ENCODE measurements at places on chromosomes 16 and 17. TPM values are rescaled to one million over a fixed set of nuclear protein-coding genes. Genes with fewer than 3 reads are reported as not detected.

The MYH2 gene
- not detected for total RNA-seq

The FAAP100 gene
- 24.4 TPM for total RNA-seq

The CDRT15 gene
- not detected for total RNA-seq

The TBC1D3I gene
- 0.21 TPM for total RNA-seq

The TRIM72 gene
- total RNA-seq, result 0.01 TPM

The TLCD3A gene
- 57.0 TPM for total RNA-seq

The CLDN6 gene
- 0.44 TPM for total RNA-seq

The TP53TG3C gene
- not detected for total RNA-seq

The PPP1R9B gene
- 47.4 TPM for total RNA-seq

The ENPP7 gene
- total RNA-seq, result not detected

The OR3A3 gene
- total RNA-seq, result not detected

The HCRT gene
- total RNA-seq, result not detected

The TERB1 gene
- total RNA-seq, result not detected

The OR1D2 gene
- not detected for total RNA-seq

The CCDC78 gene
- 3.4 TPM for total RNA-seq

The KRT27 gene
- total RNA-seq, result not detected

The ABCA8 gene
- total RNA-seq, result 0.24 TPM

The VAT1L gene
- total RNA-seq, result not detected

The TRPV3 gene
- total RNA-seq, result 0.30 TPM

The OR1A1 gene
- not detected for total RNA-seq

The RNF112 gene
- 0.14 TPM for total RNA-seq

The CTRB1 gene
- not detected for total RNA-seq

The CD79B gene
- total RNA-seq, result not detected

The GAS2L2 gene
- 0.08 TPM for total RNA-seq

The CRHR1 gene
- 0.09 TPM for total RNA-seq

The IL17C gene
- total RNA-seq, result not detected

The TPPP3 gene
- total RNA-seq, result 10.6 TPM

The TEX14 gene
- total RNA-seq, result 0.33 TPM

The EPX gene
- not detected for total RNA-seq

The CASKIN1 gene
- 0.47 TPM for total RNA-seq

The KRTAP2-1 gene
- total RNA-seq, result not detected

The TBX6 gene
- total RNA-seq, result 0.31 TPM

The MFAP4 gene
- total RNA-seq, result 0.15 TPM

The GPR139 gene
- not detected for total RNA-seq

The KRT9 gene
- total RNA-seq, result not detected

The C16orf92 gene
- not detected for total RNA-seq

The TP53TG3 gene
- total RNA-seq, result 0.49 TPM
